Pons (tissue), 1 donor: ENCODE measurements at places on chromosomes 1 and 21.

DNA sequence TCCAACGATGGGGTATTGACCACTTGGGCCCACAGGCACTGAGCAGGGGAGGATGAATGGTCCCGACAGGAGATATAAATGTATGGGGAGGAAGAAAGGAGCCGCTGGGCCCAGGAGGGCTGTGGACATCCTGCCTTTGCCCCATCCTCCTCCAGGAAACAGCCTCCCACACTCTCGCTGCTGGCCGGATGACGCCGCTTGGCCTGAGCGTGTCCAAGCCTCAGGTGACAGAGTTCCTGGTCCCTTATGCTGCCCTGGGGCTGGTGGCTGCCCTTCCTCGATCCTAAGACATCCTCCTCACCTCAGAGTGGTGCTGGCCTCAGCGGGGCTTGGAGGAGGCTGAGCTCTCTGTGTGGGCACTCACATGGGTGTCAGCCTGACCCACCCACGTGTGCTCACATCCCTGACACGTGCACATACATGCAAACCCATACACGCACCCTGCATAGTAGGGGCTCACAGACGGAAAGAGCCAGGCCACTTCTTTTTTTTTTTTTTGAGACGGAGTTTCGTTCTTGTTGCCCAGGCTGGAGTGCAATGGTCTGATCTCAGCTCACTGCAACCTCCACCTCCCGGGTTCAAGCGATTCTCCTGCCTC, 5.9 kb upstream of the SERINC2 start:
- DNase-seq: no peak

DNA sequence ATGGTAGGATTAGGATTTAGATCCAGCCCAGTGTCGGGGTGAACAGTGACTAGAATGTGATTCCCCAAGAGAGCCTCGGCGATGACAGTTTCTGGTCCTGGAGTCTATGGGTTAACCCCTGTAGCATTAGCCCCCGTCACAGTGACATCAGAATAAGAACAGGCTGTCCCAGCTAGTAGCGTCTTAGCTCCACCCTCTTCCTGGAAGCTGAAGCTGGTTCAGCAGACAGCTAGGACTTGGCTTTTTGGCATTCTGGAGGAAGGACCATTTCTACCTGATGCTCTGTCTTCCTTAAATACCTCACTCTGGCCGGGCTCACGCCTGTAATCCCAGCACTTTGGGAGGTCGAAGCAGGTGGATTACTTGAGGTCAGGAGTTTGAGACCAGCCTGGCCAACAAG, 5.0 kb downstream of the NDUFS2 start:
- DNase-seq: no peak

GRCh38 chr1:85580872-85581801, 576 bp downstream of the CCN1 start:
- DNase-seq: no peak

DNA sequence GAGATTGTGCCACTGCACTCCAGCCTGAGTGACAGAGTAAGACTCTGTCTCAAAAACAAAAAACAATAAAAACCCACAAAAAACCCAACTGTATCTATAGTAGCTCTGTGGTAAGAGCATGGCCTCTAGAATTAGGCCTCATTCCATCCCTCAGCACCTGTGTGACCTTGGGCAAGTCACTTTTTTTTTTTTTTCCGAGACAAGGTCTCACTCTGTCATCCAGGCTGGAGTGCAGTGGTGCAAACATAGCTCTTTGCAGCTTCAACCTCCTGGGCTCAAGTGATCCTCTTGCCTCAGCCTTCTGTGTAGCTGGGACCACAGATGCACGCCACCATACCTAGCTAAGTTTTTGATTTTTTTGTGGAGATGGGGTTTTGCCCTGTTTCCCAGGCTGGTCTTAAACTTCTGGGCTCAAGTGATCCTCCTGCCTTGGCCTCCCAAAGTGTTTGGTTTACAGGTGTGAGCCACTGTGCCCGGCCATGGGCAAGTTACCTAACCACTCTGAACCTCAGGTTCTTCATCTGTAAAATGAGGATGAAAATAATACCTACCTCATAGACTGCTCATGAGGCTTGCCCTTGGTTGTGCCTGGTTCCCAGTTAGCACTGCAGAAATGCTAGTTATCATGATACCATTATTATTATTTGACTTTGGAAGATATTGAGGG, 15.3 kb upstream of the MYOM3 start:
- DNase-seq: no peak

DNA sequence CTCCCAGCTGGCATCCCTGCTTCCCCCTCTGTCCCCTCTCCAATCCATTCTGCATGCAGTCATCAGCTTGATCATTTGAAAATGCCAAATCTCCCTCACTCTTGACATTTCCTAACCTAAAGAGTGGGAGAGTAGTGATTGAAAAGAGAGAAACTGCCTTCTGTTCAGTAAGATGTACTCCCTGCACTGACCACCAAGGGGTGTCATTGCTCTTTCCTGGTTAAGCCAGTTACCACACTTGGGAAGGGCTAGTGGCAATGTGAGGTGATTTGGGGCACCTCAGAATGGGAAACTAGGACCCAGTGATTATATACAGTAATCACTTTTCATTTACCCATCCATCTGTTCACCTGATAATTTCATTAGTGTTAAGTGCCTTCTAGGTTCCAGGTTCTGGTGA, 6.9 kb upstream of the TMEM269 start:
- peak; percentile 66 for DNase-seq

- no peak for DNase-seq
These were observed 178.0 kb downstream of the TOMM20 start for GRCh38 chr1:234950598-234950997.

- DNase-seq: no peak
These were observed 221.6 kb downstream of the LTN1 start for GRCh38 chr21:28770867-28771661.

- no peak for DNase-seq
These were observed 1.7 kb upstream of the C1orf185 start for GRCh38 chr1:51100264-51100880.

DNA sequence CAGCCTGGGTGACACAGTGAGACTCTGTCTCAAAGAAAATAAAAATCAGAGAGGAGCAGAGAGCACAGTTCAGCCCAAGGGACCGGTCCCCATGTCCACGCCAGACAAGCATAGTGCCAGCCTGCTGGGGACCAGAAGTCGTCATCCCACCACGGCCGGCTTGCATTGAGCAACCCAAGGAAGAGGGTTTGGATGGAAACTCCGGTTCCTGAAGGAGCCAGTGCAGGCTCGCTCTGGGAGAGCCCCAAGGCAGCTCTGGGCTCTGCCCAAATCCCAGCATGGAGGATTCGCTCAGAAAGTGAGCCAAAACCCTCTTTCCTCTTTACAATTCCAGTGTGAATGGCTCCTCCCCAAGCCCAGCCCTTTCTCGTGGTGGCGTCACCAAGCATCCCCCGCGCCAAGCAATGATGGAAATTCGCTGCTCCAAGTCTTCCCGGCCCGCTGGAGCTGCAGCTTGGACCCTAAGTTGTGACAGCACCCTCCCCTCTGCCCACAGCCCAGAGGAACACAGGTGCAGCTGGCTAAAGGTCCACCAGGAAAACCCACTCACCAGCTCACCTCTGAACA, 64.1 kb upstream of the SLC25A33 start:
- no peak for DNase-seq
